ENCODE measurements at places on chromosomes 6 and 20.
A peak's percentile ranks its signal among the peaks of the same experiment; 100 is the strongest.

DNA sequence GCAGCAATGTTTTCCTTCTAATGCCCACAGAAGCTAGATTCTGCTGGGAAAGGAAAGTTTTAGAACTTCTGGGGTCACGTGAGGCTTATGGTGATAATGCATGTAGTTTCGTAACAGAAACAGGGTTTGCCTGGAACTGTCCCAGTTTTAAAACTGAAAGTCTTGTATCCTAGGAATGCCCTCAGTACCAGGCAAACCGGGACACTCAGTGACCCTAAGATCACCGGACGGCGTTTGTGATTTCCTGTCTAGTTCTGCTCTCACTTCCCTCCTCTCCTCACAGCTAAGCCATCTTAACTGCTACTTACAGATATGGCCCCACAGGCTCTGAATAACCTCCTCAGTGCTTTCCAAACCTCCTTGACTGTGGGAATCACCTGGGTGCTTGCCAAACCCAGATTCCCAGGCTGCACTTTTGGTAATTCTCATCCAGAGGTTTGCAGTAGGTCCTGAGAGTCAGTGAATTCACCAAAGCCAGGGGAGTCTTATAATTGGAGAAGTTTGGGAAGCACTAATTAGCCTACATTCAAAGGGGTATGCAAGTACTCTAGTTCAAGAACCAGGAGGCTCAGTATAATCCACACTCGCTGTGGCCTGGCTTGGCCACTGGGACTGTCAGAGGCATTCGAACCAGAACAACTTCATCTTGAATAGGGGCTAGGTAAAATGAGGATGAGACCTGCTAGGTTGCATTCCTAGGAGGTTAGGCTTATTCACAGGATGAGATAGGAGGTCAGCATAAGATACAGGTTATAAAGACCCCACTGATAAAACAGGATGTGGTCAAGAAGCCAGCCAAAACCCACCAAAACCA, 231.6 kb upstream of the MYLIP start:
- DNase-seq = peak; percentile 66

- DNase-seq = no peak
These were observed 156.0 kb downstream of the DST start for GRCh38 chr6:56486681-56487080.

DNA sequence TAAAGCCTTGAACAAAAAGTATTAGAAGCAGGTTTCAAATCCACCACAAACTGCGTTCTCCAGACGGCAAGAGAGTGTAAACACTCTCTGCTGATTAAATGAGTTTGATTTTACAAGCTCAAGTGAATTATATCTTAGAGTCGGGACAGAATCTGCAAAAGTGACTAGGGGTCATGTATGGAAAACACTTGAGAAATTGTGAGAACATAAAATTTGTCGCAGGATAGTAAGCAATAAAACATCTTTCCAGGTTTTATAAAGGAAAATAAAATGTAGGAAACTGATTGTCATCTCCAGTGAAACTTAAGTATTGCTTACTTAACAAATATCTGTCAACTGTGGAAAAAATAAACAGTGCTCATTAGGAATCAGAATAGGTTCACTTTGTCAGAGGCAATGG, 374.2 kb downstream of the ARHGAP18 start:
- DNase-seq = no peak

DNA sequence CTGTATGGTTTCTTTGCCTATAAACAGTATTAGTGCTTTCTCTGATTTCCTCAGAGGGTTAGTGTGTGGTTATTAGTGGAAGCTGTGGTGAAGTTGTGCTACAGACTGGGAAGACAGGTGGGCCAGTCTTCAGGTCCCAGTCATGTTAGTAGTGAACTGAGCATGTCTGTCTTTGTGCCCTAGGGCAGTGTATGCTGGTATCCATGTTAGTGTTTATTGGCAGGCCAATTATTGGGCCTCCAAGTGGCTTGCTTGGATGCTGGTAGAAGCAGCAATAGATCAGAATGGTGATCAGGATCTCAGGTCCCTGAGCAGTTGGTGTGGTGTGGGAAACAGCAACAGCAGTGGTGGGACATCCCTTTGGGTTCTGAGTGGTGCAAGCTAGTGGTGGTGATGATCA, 137.6 kb downstream of the OTOR start:
- no peak for DNase-seq

GRCh38 chr6:41477572-41477971, 68.6 kb upstream of the FOXP4 start:
- DNase-seq = no peak

GRCh38 chr6:79762370-79762769, 131.2 kb downstream of the SH3BGRL2 start:
- no peak for DNase-seq

- DNase-seq = peak; percentile 32
These were observed 15.9 kb downstream of the GPR31 start for GRCh38 chr6:167141667-167142432.

DNA sequence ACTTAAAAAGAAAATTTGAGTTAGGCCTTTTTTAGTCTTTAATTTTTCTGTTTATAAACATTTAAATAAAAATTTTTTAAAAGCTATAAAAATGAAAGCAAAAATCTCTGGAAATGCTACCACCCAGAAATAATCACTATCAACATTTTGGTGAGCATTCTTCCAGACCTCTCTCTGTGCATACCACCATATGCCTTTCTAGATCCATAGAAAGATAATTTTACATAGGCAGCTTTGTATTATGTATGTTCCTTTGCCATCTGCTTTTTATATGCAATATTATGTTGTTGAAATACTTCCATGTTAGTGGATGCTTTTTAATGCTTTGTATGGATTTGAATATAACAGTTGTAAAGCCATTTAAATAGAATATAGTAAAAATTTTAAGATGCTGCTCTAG, 496.7 kb upstream of the HTR1E start:
- no peak for DNase-seq

- DNase-seq = peak; percentile 47
These were observed 95.1 kb upstream of the FOXP4 start for GRCh38 chr6:41451039-41451438.

DNA sequence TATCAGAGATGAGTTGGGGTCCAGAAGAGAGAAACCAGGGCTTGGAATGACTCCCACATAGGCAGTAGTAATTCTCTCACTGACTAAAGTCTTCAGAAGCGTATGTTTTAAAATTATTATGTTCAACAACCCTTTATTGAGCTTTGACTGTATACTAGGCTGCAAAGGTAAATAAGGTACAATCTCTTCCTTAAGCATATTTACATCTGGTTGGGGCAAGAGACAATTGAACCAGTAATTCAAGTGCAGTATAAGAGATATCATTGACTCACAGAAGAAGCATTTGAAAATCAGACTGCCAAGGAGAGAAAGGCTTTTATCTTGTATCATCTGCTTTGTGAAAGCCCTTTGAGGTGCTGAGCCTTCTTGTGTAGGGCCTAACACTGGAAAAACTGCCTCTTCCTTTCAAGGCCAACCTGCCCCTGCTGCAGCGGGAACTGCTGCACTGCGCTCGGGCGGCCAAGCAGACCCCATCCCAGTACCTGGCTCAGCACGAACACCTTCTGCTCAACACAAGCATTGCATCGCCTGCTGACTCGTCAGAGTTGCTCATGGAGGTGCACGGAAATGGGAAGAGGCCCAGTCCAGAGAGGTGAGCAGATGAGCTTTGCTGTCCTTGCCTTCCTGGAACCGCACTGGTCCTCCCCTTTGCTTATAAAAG, 39.3 kb upstream of the C20orf144 start:
- DNase-seq = no peak

- no peak for DNase-seq
These were observed 98.8 kb downstream of the ASXL1 start for GRCh38 chr20:32456869-32457478.

DNA sequence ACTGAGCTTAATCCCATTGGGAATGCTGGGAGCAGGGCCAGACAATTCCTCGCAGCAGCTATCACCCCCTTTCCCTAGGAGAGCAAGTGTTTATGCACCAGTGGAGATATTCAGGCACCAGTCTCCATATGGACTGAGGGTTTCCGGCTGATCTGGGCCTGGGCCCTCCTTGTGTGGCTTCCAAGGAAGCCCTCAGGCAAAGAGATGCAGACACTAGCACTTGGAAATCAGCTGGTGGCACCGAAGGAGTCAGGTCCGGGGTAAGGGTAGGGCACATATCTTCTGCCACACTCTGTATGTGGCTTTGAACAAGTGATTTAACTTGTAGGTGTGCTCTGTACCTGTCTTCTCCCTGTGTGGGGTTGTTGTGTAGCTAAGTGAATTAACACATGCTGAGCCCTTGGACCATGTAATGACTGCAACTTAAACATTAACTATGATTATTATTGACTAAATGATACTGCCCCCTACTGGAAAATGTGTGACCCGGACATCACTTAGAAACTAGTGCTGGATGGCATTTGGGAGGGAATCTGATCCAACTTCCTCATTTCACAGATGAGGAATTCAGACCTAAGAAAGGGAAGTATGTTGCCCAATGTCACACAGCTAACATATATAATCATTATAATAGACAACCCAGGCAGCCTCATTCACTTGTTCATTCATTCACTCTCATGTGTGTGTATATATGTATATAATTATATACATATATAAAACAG, 19.3 kb upstream of the WFDC2 start:
- DNase-seq = peak; percentile 70

DNA sequence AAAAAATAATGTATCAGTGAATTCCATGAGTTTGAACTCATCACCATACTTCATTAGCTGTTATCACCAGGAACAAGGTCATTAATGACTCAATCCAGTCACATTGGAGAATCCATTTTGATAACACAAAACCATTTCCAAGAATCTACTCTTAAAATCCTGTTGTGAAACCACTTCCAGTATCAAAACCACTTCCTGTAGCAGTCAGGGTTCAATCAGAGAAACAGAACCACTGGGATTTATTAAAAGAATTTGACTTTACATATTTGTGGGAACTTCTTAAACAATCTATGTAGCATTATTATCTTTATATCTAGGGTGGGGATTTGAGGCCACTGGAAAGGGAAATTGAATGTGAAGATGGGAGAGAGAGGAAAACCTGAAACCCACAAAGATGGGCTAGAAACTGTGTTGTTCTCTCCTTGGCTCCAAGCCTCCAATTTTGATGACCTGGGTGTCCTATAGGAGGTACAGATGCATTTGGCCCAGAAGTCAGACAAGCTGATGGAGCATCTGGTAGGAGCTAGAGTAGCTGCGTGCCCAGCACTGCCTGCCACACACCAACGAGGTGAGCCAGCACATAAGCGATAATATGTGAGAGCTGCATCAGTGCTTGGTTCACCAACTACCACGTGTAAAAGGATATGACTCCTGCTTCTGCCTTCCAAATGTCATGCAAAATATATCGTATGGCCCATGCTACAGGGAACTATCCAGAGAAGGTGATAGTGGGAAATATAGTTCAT, 117.0 kb downstream of the TMEM200A start:
- no peak for DNase-seq

GRCh38 chr6:53250176-53251032, 98.3 kb downstream of the ELOVL5 start:
- DNase-seq = no peak

DNA sequence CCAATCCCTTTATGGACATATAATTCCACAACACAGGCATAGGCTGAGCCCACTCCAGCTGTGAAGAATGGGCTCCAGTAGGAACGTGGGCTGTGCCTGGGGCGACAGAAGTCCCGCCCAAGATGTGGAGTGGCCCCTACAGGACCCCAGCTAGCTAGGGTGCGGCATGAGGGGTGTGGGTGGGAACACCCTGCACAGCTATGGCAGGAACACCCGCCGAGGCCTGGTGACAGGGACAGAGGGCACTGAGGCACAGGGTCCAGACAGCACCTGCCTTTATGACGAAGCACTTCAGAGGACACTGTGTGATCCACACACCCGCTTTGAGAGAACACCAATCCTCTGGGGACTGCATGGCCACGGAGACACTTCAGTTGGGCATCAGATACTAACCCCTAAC, 28.2 kb upstream of the TCFL5 start:
- DNase-seq = no peak

DNA sequence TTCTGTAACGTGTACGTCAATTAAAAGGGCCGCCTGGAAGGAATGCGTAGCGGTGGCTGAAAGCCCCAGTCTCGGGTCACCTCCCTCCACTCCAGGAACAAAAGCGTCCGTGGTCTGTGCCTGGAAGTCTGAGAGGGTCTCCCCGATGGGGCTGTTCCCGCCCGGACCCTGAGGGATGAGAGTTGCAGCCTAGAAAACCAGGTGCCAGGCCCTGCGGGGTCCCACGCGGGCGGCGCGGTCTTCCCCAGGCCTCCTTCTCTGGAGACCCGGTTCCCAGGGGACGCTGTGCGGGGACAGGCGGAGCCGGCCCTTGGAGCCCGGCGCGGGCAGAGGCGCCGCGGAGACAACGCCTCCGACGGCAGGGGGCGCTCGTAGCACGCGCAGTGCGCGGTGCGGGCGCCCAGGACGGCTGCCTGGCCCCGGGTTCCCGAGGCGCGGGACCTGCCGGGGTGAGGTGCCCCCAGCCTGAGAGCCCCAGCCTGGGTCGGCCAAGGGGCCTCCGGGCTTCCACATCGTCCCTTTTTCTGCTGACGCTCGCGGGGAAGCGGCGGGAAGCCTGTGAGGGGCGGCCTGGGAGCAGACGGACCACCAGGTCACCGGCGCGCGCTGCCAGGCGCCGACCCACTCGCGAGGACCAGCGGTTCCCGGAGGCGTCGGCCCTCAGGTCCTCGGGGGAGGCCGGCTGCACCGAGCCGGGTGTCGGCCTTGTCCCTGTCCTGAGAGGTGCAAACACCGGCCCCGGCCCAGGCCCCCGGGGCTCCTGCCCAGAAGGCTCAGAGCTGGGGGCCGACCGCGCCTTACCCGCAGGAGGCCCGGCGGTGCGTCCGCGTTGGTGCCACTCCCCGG, 5.3 kb upstream of the FOXC1 start:
- peak; percentile 86 for DNase-seq

DNA sequence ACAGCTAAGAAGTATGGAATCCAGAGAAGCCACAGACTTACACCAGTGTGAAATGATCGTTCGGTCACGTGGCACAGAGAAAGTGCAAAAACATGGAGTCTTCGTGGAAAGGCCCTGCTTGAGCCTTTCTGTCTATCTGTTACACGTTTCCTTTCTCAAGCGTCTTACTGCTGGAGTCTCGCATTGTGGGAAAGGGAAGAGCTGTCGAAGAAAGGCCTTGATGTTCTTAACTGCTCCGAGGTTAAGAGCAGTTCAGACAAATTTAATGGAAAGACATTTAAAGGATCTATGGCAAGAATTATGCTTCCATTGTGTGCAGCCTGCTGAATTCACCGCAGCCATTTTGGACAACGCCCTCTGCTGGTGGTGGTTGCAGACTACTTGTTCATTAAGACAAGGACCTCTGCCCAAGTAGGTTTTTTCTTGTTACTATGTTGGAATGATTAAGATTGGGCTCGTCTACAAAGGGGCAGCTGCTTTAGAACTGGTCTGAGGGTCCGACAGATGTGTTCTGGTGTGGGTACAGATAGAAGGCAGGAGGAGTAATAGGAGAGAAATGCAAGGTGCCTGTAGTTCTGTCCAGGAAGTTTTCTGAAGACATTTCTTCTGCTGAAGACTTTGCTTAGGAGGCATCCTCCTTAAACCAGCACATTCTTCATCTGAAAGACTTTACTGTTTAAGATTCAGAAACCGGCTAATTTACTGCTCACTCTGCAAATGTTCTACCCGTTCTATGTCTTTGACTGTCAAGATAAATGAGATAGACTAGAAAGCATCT, 24.7 kb upstream of the CCN6 start:
- DNase-seq = peak; percentile 63

All from K562 (cell line).